ENCODE measurements at places on chromosomes 11 and 22. TPM values are rescaled to one million over a fixed set of nuclear protein-coding genes. Genes with fewer than 3 reads are reported as not detected.

DNA sequence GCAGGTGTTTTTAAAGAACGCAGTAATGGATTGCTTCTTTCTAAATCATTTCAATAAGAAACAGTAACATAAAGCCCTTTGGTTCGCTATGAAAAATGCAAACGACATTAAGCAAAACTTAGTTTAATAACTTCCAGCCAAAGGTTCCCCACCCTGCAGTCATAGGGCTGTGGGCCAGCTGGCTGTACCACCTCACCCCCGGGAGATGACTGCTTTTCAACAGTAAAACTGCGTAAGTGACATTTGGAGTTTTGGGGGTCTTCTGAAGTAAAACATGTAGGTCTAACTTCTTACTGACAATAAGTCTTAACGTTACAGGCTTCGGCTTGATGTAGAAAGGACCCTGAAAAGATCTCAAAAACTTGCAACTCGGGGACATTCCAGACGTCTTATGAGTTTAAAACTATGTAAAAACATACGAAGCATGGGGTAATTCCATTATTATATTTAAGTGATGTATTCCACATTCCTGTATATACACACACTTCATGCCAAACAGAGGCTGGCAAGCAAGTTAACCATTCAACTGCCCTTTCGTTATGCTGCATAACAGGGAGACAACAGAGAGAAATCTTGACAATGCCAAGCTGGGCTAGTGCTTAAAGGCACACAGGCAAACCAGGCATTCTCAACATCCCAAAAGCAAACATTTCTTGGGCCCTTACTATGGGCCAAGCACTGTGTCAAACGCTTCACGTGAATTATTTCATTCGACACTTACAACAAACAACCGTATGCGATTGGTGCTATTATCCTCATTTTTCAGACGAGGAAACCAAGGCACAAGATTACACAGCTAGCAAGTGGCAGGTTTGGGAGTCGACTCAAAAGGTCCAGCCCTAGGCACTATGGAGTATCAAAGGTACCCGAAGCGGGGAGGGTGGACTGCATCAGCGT is 1.2 kb downstream of the MRTFA start:
- no peak for DNase-seq

- peak; percentile 41 for DNase-seq
Observed at GRCh38 chr22:35352214-35353111, 28.4 kb upstream of the HMOX1 start.

DNA sequence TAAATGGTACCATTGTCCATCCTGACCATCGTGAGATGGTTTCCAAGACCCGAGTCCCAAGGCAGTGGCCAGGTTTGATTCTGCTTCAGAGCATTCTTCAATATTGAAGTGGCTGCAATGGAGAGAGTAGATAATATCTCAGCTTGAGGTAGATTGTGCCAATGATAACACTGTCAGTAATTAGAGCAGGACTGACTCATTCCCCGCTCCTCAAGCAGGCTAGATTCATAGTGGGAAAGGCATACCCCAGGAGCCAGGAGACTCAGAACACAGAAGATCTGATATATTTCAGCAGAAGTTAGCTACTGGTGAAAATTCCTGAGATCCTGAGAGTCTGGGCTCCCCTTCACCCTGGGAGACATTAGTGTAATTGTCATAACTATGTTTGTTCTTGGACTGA is 55.6 kb upstream of the LARGE1 start:
- no peak for DNase-seq

Gene MTMR2
- total RNA-seq = 23.8 TPM

Data from SK-MEL-5 (cell line).